H7 (cell line): ENCODE measurements at places on chromosomes 7 and 10. TPM values are rescaled to one million over a fixed set of nuclear protein-coding genes. Genes with fewer than 3 reads are reported as not detected.

PDGFA gene
- 149 and 202 TPM in 2 replicates for total RNA-seq

ANKRD1 gene
- 0.22 and 1.3 TPM in 2 replicates for total RNA-seq

SFTPA1 gene
- not detected in 2 replicates for total RNA-seq

SNX10 gene
- 16.2 and 17.6 TPM in 2 replicates for total RNA-seq

GPRIN2 gene
- 4.3 and 4.7 TPM in 2 replicates for total RNA-seq

ABCF2 gene
- 47.3 and 48.5 TPM in 2 replicates for total RNA-seq

CLDN12 gene
- 31.5 and 38.6 TPM in 2 replicates for total RNA-seq

PRKG1 gene
- 7.3 and 8.9 TPM in 2 replicates for total RNA-seq

XRCC2 gene
- 7.3 and 9.5 TPM in 2 replicates for total RNA-seq

ZPBP gene
- not detected in 2 replicates for total RNA-seq

GRCh38 chr7:41763626-41764025, 60.7 kb upstream of the INHBA start:
- no peak for DNase-seq

- no peak for DNase-seq
Observed at GRCh38 chr7:130903358-130903974, 169.5 kb upstream of the KLF14 start.

- no peak for DNase-seq
Observed at GRCh38 chr10:114498413-114499111, 94.3 kb upstream of the AFAP1L2 start.

DNA sequence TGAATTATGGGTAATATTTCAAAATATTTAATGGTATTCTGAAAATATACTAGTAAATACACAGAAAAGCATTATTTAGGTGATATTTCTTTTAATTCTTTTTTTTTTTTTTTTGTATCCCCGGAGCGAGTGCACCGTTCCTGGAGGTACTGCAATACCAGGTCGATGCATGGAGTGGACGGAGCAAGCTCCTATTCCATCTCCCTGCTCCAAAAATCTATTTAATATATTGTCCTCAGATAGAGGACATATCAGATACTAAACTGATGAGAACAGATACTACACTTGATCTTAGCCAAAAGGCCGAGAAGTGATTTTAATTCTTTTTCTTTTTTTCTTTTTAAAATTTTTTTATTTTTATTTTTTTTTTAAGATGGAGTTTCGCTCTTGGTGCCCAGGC, 10.8 kb downstream of the BTRC start:
- DNase-seq, result no peak

DNA sequence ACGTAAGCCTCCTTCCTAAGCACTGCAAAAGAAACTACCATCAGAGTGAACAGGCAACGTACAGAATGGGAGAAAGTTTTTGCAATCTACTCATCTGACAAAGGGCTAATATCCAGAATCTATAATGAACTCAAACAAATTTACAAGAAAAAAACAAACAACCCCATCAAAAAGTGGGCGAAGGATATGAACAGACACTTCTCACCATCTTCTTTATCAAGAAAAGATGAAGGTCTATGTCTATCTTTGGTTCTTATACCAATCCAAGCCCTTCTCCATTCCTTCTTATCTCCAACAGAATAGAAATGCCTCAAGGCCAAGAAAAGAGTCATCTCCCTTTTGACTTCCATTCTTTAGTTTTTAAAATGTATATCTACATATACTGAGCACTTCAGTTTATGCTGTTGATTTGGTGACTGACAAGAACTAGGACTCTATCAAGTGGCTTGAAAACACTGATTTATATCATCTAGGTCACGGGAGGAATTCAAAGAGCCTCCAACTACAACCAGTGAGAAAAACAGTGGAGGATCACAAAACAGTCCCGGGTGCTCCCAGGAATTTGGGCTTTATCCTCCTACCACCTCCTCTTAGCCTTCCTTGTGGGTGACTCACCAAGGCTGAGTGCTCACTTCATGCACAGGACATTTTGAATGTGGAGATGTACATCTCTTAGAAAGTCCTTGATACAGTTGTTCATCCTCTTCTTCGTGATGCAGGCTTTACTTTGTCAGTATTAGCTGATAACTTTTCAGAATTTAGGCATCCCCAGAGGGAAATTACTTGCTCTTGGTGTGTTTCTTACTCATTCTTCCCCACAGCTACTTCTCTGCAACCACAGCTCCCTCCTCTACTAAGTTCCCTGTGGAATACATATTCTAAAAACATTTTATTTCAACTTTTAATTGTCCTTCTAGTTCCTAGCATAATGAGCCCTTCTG, 15.4 kb downstream of the TAS2R41 start:
- DNase-seq, result no peak

GRCh38 chr7:130893441-130893894, 159.5 kb upstream of the KLF14 start:
- no peak for DNase-seq

- no peak for DNase-seq
Observed at GRCh38 chr10:106082865-106083264, 1081.6 kb downstream of the SORCS1 start.

DNA sequence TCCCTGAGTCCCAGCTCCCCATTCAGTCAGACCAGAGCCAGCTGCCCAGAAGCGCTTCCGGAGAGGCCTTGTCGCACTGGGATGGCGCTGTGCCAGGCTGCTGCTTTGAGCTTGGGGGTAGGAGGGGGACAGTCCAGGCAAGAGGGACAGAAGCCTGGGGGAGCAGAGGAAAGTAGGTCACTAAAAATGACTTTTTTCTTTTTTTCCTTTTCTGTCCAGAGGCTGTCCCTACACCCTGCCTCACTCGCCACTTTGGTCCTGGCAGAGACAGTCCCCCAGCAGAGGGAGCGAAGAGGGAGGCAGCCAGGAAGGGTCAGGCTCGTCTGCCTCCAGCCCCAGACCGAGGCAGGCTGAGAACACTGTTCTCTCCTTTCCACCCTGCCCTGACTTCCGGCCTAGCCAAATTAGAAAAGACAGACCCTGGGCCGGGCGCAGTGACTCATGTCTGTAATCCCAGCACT, 15.8 kb upstream of the TRIM8 start:
- DNase-seq, result peak; percentile 47

DNA sequence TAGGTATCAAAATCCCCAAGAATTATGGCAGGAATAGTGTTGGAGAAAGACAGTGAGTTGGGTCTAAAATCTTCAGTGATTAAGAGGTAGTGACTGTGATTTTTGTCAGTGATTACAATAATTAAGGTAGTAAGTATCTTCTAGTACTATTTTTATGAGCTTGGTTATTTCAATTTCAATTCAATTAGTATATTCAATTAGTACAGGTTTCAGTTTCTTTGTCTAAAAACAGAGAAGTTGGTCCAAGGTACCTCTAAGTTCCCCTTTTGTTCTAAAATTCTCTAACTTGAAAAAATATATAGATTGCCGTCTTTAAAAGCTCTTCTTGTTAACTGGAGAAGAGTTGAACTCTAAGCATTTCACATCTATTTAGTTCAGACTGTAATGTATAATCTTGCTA, 82.9 kb downstream of the OTUD1 start:
- no peak for DNase-seq

GRCh38 chr7:39923091-39923490, 27.0 kb upstream of the CDK13 start:
- no peak for DNase-seq

DNA sequence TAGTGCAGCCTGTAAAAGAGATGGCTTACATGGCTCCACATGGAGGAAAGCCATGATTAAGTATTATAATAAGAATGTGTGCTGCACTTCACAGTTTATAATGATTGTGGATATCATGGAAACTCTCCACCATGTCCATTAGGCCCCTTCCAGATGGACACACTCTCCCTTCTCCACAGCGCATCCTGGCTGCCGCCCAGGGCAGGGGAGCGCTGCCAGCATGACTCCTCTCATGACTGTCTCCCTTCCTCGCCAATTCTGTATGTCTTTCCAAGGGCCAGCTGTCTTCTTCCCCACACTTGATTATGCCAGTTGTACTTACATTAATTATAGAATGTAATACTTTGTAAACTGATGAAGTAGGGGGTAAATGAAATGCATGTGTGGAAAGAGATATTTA, 259.3 kb upstream of the TMEM72 start:
- DNase-seq, result no peak

DNA sequence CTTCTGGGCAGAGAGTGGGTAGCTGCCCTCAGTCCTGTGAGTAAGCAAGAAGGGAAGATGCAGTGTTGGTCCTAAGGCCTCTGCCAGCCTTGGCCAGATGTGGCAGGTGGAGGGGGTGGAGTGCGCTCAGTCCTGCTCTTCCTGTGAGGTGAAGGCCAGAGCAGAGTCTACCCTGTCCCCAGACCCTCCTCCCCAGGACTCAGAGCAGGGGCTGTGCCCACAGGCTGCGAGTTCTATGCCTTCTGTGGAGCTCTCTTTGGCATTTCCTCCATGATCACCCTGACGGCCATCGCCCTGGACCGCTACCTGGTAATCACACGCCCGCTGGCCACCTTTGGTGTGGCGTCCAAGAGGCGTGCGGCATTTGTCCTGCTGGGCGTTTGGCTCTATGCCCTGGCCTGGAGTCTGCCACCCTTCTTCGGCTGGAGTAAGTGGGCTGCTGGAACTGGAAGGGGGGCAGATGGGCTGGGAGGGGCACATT, 4.0 kb downstream of the OPN4 start:
- DNase-seq, result peak; percentile 34

- DNase-seq, result no peak
Observed at GRCh38 chr7:128793181-128793547, 1.4 kb downstream of the CCDC136 start.
